Progenitor cell of endocrine pancreas (in vitro differentiated cells): ENCODE measurements at places on chromosomes 16 and 17. TPM values are rescaled to one million over a fixed set of nuclear protein-coding genes. Genes with fewer than 3 reads are reported as not detected.

DNA sequence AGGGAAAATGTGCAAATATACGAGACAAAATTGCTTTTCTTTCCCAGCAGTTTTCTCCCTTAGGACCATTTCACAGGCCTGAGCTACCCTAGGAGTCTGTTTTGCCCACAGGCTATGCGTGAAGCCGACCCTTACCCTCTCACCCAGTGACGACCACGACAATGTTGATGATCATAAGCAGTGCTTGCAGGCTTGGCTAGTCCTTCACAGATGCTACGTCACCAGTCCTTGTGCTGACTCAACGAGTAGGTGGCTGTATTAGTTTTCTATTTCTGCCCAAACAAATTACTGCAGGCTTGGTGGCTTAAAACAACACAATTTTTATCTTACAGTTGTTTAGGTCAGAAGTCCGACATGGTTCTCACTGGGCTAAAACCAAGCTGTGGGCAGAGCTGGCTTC is 574.6 kb upstream of the HSBP1 start:
- DNase-seq = no peak

The GPR179 gene
- total RNA-seq = 0.27 and 0.41 TPM in 2 replicates

GRCh38 chr17:73214008-73214407 is 21.2 kb downstream of the COG1 start:
- DNase-seq = no peak

DNA sequence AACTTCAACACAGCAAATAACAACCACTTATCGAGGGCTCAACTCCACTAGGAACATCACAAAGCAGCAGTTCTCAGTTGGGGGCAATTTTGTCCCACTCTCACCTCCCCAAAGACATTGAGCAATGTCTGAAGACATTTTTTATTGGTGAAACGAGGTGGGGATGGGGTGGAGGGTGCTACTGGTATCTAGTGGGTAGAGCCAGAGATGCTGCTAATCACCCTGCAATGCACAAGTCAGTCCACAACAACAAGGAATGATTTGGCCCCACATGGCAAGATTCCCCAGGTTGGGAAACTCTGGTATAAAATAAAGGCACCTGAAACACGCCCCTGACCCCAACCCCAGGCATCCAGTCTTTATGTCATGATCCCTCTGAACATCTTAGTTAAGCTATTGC is 33.3 kb downstream of the TLE7 start:
- no peak for DNase-seq

The DBF4B gene
- 22.6 and 27.2 TPM in 2 replicates for total RNA-seq
